Epithelial cell of proximal tubule (primary cell): ENCODE measurements at places on chromosomes 6 and 20. TPM values are rescaled to one million over a fixed set of nuclear protein-coding genes. Genes with fewer than 3 reads are reported as not detected.

The KCNQ5 gene
- 1.4 and 1.7 TPM in 2 replicates for total RNA-seq

The MYCT1 gene
- total RNA-seq: not detected in 2 replicates

The EPPIN gene
- not detected in 2 replicates for total RNA-seq

The MDFI gene
- total RNA-seq: 48.5 and 61.2 TPM in 2 replicates

The CLDN20 gene
- not detected in 2 replicates for total RNA-seq

The PRKN gene
- 0.07 and 0.58 TPM in 2 replicates for total RNA-seq

The RFX6 gene
- not detected in 2 replicates for total RNA-seq

The COL21A1 gene
- total RNA-seq: not detected in 2 replicates

The REPS1 gene
- total RNA-seq: 26.8 and 27.1 TPM in 2 replicates

The LPA gene
- not detected in 2 replicates for total RNA-seq

The HSPA1L gene
- total RNA-seq: 0.29 and 0.35 TPM in 2 replicates

The ARG1 gene
- not detected in 2 replicates for total RNA-seq

The MYO6 gene
- 23.4 and 50.7 TPM in 2 replicates for total RNA-seq

The CFAP61 gene
- not detected in 2 replicates for total RNA-seq

The KCTD20 gene
- total RNA-seq: 48.8 and 54.0 TPM in 2 replicates

The OR12D3 gene
- total RNA-seq: not detected in 2 replicates

The APCDD1L gene
- total RNA-seq: 0.86 and 1.7 TPM in 2 replicates

The SNX9 gene
- 42.6 and 51.3 TPM in 2 replicates for total RNA-seq

The CRISP2 gene
- 0.06 TPM in 1 of 2 replicates, not detected in the other for total RNA-seq

The RIPOR2 gene
- total RNA-seq: under 0.01 and 1.6 TPM in 2 replicates

The KIAA0408 gene
- 2.0 and 3.1 TPM in 2 replicates for total RNA-seq

The CDH26 gene
- 0.29 TPM in 1 of 2 replicates, not detected in the other for total RNA-seq

The SPDEF gene
- total RNA-seq: 0.07 TPM in 1 of 2 replicates, not detected in the other

The EEF1A2 gene
- 1.2 and 20.0 TPM in 2 replicates for total RNA-seq

The CNR1 gene
- 1.8 and 4.2 TPM in 2 replicates for total RNA-seq

The IRF4 gene
- total RNA-seq: 0.23 TPM in 1 of 2 replicates, not detected in the other

The PAX1 gene
- not detected in 2 replicates for total RNA-seq

The ID4 gene
- 7.0 and 17.8 TPM in 2 replicates for total RNA-seq

The HAO1 gene
- total RNA-seq: not detected in 2 replicates

The HCK gene
- not detected in 2 replicates for total RNA-seq
